ENCODE measurements at places on chromosomes 5 and 9.

- no peak for DNase-seq
Observed at GRCh38 chr5:117748336-117748735, 1173.7 kb upstream of the SEMA6A start.

DNA sequence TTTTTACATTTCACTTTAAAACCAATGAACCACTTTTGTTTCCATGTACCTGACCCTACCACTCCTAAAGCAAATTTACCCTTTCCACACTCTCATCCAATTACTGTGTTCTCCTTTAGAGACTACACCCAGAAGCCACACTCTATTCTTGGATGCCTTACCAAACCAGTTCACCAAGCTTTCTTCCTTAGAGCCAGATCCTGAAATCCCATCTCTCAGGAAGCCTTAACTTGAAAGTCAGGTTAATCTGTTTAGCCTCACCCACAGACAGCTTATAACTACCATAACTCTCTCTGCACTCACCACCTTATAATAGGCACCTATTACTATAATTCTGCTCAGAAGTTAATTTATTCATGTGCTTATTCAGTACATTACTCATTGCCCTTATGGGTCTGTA, 4.3 kb downstream of the CSNK1A1 start:
- no peak for DNase-seq

DNA sequence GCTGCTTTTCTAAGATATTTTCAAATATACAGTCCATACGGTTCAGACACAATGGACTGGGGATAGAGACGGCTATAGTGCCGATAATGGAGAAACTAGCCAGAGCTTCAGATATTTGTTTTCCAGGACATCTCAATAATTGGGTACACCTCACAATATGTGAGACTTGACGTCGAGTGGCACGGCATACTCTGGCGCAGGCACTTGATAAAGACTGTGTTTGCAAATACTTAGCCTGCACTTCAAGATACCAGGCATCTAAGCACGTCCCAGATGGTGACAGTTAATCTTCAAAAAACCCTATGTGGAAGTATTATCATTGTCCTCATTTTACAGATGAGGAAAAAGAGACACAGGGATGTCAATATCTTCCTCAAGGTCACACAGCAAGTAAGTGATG, 48.5 kb downstream of the SEMA5A start:
- no peak for DNase-seq

DNA sequence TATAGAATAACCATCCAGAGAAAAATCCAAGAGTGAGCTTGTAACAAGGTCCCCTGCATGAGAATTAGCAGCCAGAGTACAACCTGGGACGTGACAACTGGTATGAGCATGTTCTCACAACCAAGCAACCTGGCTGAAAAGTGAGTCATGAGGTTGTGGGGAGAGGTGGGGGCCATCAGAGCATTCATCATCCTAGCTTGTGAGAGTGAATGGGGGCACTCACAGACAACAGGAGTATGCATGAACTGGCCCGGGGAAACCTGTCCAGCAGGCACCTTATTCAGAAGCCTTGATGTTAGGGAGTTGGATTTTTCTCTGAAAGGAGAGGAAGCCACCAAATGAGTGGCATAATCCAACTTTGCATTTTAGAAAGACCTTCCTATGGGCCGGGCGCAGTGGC, 113.0 kb downstream of the FRMD3 start:
- no peak for DNase-seq

DNA sequence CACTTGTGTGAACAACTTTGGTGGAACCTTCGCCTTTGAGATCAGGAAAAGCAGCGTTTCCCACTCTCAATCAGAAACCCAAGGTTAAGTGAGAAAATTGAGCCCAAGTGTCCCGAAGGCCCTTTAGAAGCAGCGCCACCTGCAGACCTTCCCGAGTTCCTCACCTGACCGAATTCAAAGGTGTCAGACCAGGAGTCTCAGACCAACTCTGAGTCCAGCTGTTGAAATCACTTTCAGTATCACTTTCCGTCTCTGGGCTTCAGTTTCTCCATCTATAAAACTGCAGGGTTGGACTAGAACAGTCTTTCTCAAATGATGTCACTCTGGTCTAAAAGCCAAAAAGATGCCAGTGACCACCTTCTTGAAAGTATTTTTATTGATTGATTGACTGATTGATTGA, 31.7 kb upstream of the GRHPR start:
- peak; percentile 64 for DNase-seq

- peak; percentile 39 for DNase-seq
Observed at GRCh38 chr5:151243564-151243963, 9.4 kb upstream of the GM2A start.

GRCh38 chr5:145579301-145579700, 255.8 kb downstream of the PRELID2 start:
- DNase-seq, result no peak

- DNase-seq, result no peak
Observed at GRCh38 chr5:176188085-176188484, 50.1 kb upstream of the SIMC1 start.

DNA sequence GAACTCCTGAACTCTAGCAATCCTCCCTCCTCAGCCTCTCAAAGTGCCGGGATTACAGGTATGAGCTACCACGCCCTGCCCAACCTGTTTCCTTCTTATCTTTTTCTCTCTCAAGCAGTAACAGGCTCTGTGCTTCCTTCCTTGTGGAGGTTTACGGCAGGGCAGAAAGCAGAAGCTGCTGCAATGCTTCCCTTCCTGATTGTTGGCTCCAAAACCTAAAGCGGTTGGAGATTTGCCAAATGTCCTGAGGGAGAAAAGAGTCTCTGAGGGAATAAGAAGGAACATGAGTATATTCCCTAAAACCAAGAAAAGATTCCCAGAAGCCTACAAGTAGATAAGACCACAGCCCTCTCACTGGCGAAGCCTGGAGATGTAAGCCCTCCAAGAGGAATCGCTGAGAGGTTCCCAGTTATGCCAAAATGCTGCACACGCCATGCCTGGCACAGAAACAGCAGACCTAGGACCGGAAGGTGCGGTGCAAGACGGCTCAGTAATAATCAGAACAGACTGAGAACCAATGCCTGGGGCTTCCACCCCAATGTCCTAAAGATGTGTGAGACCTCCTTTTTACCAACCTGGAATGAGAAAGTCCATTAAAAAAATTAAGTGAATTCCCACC, 73.2 kb downstream of the APTX start:
- no peak for DNase-seq

DNA sequence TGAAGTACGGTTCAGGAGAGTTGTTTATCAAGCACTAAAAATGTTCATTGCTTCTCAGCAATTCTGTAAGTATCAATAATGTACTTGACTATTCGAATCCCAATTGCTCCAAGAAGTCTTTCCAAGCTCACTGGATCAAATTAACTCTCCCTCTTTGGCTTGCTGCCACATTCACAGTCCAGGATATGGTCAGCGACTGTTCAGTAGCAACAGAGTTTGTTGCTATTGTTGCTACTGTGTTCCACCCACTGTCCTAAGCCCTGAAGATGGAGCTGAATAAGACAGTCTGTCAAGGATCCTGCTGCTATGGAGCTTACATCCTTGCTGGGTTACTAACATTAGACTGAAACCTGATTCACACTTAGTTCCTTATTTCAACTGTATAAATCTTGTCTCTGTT, 110.8 kb downstream of the FGF10 start:
- no peak for DNase-seq
